ENCODE measurements at places on chromosomes 3 and 15. TPM values are rescaled to one million over a fixed set of nuclear protein-coding genes. Genes with fewer than 3 reads are reported as not detected.

Gene NR2E3
- not detected for total RNA-seq

Gene CCDC54
- total RNA-seq: not detected

Gene LRTM1
- not detected for total RNA-seq

Gene MASP1
- total RNA-seq: 24.2 TPM

Gene ASB14
- total RNA-seq: 0.69 TPM

Gene EXD1
- total RNA-seq: under 0.01 TPM

Gene SNTN
- total RNA-seq: 2.3 TPM

Gene TJP1
- total RNA-seq: 74.3 TPM

Gene HMCES
- 20.8 TPM for total RNA-seq

Gene LAMB2
- 78.2 TPM for total RNA-seq

Gene CRABP1
- 37.6 TPM for total RNA-seq
